GM03348 (cell line): ENCODE measurements at places on chromosomes 16 and 17.

DNA sequence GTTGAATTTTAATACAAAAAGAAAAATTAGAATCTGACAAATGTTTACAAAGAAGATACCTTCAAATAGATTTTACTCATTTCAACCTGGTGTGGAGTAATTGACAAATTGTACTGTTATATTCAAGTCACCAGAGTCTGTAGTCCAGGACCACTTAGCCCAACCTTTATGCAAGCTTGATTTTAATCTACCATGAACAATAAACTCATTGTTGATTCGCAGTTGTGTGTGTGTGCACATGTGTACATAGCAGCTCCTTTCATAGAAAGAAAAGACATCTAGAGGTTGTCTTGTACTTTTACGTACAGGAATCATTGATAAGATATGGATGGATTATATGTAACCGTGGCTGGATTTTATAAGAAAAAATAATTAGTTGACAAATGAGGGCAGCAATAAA lies 20.7 kb upstream of the LRRC37A start:
- no peak for DNase-seq

DNA sequence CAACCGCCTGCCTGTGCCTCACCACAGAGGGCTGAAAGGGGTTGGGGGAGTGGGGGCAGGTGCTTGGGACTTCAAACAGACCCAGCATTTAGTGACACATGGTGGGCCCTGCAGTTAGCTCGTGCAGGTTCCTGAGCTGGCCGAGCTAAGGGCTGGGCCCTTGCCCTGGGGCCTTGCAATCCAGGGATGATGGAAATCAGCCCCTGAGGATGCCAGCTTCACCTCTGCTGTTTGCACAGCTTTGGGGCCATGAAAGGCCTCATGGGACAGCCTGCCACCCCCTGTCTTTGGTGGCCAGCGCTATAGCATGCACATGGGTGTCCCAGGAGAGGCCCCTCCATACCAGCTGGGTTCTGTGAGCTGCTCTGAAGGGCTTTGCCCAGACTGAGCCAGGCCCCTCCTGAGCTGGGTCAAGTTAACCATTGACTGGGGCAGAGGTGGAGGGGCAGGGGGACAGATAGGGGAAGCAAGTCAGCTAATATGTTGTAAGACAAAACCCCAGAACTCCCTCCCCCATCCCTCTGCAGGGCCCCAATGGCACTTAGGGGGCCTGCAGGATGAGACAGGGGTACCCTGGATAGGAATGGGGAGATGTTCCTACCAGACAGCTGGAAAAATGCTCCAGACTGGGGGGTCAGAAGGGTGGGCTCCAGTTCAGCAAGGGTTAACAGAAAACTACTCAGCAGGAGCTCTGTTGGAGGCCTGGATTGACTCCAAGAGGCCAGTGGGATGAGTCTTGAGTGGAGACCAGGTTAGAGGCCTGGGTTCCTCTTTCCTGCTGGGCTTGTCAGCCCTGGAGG lies 692 bp downstream of the PRR15L start:
- DNase-seq = no peak

- peak; percentile 87 for DNase-seq
Measured at GRCh38 chr17:48878920-48879898, 13.4 kb upstream of the ATP5MC1 start.

DNA sequence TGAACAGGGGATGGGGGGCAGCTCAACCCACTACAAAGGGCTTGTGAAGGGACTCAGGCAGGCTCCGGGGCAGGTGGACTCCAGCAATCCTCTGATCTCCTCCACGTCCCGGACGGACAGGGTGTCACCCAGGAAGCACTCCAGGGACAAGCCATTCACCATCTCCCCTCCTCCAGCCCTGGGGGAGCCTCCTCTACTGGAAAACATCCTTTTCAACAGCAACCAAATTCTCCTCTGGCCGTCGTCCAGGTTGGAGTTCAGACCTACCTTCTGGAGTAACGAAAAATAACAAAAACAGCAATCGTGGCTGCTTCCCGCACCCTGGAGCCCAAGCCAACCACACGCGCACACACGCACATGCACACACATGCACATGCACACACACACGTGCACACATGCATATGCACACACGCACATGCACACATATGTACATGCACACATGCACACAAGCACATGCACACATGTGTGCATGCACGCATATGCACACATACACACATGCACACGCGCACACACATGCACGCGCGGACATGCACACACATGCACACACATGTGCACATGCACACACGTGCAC lies 8.9 kb upstream of the RBFOX3 start:
- no peak for DNase-seq

DNA sequence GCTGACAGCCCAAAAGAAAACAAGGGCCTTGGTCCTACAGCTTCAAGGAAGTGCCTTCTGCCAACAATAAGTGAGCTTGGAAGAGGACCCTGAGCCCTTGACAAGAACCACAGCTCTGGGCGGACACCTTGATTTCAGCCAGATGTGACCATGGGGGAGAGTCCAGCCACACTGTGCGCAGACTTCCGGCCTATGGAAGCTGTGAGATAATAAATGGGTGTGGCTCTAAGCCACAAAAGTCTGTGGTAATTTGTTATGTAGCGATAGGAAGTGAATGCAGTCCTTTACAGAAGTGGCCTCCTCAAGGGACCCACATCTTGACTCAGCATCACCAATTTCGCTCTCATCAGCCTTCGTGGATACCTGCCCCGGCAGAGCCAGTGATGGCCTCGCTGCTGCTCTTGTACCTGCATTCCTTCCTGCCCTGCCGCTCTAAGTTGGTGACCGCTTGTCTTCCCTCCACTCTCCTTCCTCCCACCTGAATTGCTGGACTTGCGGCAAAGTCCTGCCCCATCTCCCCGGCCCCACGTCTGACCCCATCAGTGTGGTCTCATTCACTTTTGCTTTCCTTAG lies 29.3 kb downstream of the PRSS54 start:
- no peak for DNase-seq

- DNase-seq = no peak
Measured at GRCh38 chr17:49217651-49218413, 7.3 kb downstream of the ABI3 start.

DNA sequence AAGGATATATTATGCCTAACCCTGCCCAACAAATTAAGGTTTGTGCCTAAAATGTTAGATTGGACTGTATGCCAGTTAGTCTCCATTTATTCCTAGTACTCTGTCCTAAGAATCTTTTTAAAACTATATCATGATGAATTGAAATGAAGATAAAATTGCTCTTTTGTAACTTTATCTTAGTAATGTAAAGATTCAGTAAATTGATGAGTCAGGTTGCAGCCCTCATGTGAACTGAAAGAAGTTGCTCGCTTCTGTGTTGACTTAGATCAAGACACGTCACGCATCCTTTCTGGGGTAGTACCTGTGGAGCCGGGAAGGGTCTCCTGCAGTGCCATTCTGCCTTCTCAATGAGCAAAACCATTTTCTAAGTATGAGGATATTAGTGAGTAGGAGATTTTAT lies 63.3 kb downstream of the GAN start:
- DNase-seq = no peak

- peak; percentile 77 for DNase-seq
Measured at GRCh38 chr16:58755989-58756649, 22.0 kb upstream of the GOT2 start.

DNA sequence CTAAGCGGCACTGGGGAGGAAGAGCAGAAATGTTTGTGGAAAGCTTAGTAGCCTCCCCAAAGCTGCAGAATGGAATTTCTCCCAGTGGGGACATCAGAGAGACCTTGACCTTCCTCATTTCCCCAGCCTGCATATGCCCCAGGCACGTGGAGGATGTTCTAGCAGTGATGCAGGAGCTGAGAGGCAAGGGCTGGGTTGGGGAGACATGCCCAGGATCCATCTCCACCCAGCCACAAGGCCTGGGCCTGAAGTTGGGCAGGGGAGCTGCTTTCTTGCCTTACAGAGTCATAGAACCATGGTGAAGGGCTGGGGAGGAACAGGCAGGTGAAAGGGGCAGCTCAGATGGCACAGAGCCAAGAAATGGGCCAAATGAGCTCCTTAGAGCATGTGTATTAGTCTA lies 104.0 kb downstream of the TMEM132E start:
- DNase-seq = no peak

GRCh38 chr17:66950886-66951604 lies 13.5 kb upstream of the CACNG4 start:
- DNase-seq = no peak

GRCh38 chr17:49227436-49228261 lies 2.9 kb downstream of the PHOSPHO1 start:
- peak; percentile 85 for DNase-seq

- DNase-seq = no peak
Measured at GRCh38 chr16:86048221-86048620, 149.3 kb downstream of the IRF8 start.

DNA sequence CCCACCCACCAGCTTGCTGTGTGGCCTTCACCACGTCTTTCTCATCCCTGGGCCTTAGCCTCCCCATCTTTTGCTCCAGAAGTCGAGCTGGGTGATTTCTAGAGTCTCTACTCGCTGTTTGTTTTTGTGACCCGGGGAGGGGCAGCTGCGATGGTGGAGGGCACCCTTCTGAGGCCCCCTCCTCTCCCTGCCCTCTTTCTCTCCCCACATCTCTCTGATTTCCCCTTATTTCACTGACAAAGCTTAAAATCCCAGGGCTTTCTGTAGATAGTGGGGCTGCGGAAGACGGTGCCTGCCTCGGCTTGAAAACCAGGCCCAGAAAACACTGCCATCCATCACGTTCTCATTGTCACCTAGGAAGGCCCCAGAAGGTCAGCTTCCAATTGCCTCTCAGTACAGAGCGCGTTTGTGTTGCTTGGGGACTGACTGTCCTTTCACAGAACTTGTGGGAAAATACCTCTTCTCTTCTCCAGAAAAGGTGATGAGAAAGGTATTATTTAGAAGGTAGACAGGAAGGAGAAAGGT lies 95.1 kb downstream of the NTN1 start:
- DNase-seq = no peak

DNA sequence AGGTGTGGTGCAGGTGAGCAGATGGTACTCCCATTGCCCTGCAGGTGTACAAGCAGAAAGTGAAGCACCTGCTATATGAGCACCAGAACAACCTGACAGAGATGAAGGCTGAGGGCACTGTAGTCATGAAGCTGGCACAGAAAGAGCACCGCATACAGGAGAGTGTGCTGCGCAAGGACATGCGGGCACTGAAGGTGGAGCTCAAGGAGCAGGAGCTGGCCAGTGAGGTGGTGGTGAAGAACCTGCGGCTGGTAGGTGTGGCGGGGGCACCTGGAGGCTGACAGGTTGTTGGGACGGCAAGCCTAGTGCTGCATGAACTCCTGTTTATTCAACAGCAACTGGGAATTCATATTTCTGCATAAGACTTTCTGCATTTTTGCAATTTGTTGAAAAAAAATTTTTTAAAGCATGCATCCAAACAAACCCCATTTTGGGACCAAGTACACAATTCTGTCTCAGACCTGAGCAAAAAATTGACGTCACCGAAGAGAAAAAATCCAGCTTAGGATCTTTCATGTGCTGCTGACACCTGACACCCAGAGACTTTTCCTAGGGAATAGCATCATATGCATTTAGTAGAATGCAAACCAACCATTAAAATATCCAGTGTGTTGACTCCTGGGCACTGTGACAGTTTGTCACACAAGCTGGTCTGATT lies 13.5 kb upstream of the DBNDD1 start:
- DNase-seq = no peak

- DNase-seq = peak; percentile 99
Measured at GRCh38 chr17:49361902-49362722, at the start of gene ZNF652. TSS of gene ZNF652 (minus strand) at chr17:49362250. CDS start at chr17:49317725, 44,525 bp downstream.

- DNase-seq = no peak
Measured at GRCh38 chr17:55532670-55533069, 21.4 kb upstream of the SMIM36 start.

DNA sequence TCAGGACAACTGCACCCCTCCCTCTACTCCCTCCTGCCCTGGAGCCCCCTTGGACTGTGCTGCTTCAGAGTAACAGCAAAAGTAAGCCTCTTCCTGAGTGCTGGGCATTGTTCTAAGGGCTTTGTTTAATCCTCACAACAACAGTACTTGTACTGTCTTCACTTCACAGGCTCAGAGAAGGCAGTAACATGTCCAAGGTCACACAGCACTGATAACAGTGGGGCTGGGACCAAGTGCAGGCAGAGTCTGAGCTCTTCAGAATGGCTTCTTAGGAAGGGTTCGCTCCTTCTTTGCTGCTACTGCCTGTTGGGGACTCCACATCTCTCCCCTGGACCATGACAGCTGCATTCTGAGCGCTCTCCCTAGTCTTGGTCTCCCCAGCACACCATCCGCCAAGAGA lies 24.6 kb downstream of the TMEM132E start:
- DNase-seq = no peak

DNA sequence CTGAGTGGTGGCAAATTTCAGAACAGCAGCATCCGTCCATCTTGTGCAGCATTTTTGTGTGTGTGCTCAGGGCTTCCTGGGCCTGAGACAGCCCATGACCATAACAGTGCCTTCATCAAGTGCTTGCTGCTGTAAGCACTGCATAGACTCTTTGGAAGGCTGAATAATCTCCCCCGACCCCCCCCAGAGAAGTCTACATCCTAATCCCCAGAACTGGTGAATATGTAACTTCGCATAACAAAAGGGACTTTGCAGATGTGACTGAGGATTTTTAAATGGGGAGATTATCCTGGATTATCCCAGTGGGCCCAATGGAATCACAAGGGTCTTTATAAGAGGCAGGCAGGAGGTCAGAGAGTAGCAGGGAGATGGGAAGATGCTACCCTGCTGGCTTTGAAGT lies 50.6 kb downstream of the TMC5 start:
- DNase-seq = no peak

- no peak for DNase-seq
Measured at GRCh38 chr17:28626818-28627217, 12.8 kb upstream of the RSKR start.

- DNase-seq = no peak
Measured at GRCh38 chr17:11742886-11743285, 144.6 kb downstream of the DNAH9 start.

- DNase-seq = no peak
Measured at GRCh38 chr17:80313160-80313829, 52.6 kb downstream of the RNF213 start.

- DNase-seq = peak; percentile 94
Measured at GRCh38 chr17:42287977-42288802, at the start of gene STAT5A. TSS of gene STAT5A (plus strand) at chr17:42288498. CDS start at chr17:42289412, 914 bp downstream.

DNA sequence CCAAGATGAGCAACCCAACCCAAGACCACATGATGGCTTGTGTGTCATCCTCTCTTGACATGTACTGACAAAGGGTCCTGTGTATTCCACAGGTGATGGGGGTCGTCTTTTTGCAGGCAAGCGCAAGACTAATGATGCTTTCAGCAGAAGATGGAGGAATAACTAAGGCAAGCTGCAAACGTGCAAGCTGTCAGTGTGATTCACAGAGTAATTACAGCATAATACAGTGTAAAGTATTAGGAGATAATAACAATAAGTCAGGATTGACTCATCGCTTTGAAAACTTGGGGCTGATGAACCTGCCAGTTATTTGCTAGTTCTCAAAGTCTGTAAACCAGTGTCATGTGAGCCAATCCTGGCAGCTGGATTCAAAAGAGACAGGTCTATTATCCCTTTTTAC lies 41.6 kb upstream of the ASIC2 start:
- DNase-seq = no peak

GRCh38 chr17:79954281-79955166 lies 81.1 kb downstream of the TBC1D16 start:
- no peak for DNase-seq

- no peak for DNase-seq
Measured at GRCh38 chr17:263271-263670, 81.8 kb upstream of the DOC2B start.
